T-helper 1 cell treated with Interleukin-12 subunit alpha and Interleukin-12 subunit beta and Interleukin-4 antibody, amounts not matched to agents 30 ng/mL and 1 ng/mL, for 36 hours (primary cell): ENCODE measurements at places on chromosomes 7 and 10. TPM values are rescaled to one million over a fixed set of nuclear protein-coding genes. Genes with fewer than 3 reads are reported as not detected.

The IQUB gene
- 0.10 TPM in 1 of 2 replicates, not detected in the other for total RNA-seq

The LRRD1 gene
- total RNA-seq = not detected in 2 replicates

The GAD2 gene
- total RNA-seq = not detected in 2 replicates

The NRCAM gene
- total RNA-seq = 0.12 TPM in 1 of 2 replicates, not detected in the other

The TOMM7 gene
- 224 and 246 TPM in 2 replicates for total RNA-seq

The SLC16A9 gene
- 2.4 and 2.9 TPM in 2 replicates for total RNA-seq

The C10orf105 gene
- total RNA-seq = 0.29 and 0.42 TPM in 2 replicates

The LIPF gene
- total RNA-seq = not detected in 2 replicates

The AGR3 gene
- not detected in 2 replicates for total RNA-seq

The SCIN gene
- 0.02 TPM in 1 of 2 replicates, not detected in the other for total RNA-seq

The PTF1A gene
- total RNA-seq = not detected in 2 replicates

The SLC25A13 gene
- total RNA-seq = 12.8 and 13.2 TPM in 2 replicates

The LIPJ gene
- total RNA-seq = 0.10 TPM in 1 of 2 replicates, not detected in the other

The NAT16 gene
- not detected in 2 replicates for total RNA-seq

The SPDYE6 gene
- total RNA-seq = not detected in 2 replicates

The STAMBPL1 gene
- total RNA-seq = 36.5 and 44.3 TPM in 2 replicates

The GPR37 gene
- not detected in 2 replicates for total RNA-seq

The GPRIN2 gene
- total RNA-seq = not detected in 2 replicates
